ENCODE measurements at places on chromosomes 7 and 10. TPM values are rescaled to one million over a fixed set of nuclear protein-coding genes. Genes with fewer than 3 reads are reported as not detected.

FOXI2 gene
- not detected for total RNA-seq

ACADSB gene
- 10.6 TPM for total RNA-seq

AEBP1 gene
- total RNA-seq, result 1.1 TPM

MMD2 gene
- not detected for total RNA-seq

ADARB2 gene
- total RNA-seq, result not detected

CPA5 gene
- under 0.01 TPM for total RNA-seq

SLK gene
- 54.2 TPM for total RNA-seq

HGF gene
- 50.9 TPM for total RNA-seq

COL26A1 gene
- not detected for total RNA-seq

AKR1C8 gene
- total RNA-seq, result not detected

GIMAP5 gene
- not detected for total RNA-seq

All from IMR-90 (cell line).